Activated naive CD4-positive, alpha-beta T cell treated with anti-CD3 and anti-CD28 coated beads, Interleukin-2, amount 50 U/mL, for 16 hours (primary cell): ENCODE measurements at places on chromosomes 2 and 18.

DNA sequence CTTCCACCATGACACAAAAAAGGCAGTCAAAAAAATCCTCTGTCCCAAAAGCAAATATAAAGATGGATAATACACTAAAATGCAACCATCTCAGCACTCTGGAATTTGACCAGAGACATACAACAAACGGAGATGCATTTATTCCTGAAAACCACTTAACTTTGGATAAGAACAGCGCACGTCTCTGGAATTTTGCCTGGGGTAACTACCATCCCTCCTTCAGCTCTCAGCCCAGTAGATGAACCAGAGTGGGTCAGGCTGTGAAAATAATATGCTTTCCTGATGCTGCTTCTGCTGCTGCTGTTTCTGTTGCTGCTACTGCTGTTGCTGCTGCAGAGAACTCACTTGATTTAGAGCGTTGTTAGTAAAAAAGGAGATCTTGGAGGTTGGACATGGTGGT is 133.8 kb upstream of the ACVR2A start:
- no peak for DNase-seq

GRCh38 chr18:38406607-38407006 is 841.0 kb upstream of the CELF4 start:
- DNase-seq = no peak

DNA sequence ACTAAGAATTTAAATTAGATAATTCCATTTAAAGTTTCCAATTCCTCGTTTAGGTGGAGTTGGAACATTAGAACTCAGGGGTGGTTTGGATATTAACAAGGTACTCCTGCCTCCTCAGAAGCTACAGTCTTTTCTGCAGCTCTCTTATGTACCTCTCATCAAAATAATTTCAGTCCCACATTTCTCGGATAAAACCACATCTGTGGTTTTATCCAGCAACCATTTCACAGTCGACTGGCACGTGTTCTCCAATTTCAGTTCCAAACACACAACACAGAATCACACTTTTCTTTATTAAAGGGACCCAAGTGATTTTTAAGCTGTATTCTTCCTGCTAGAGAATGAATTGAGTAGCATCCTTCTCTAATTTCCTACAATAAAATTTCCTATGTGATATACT is 22.7 kb upstream of the NFU1 start:
- no peak for DNase-seq

- DNase-seq = no peak
These were observed 14.3 kb upstream of the FAHD2A start for GRCh38 chr2:95388091-95388692.

DNA sequence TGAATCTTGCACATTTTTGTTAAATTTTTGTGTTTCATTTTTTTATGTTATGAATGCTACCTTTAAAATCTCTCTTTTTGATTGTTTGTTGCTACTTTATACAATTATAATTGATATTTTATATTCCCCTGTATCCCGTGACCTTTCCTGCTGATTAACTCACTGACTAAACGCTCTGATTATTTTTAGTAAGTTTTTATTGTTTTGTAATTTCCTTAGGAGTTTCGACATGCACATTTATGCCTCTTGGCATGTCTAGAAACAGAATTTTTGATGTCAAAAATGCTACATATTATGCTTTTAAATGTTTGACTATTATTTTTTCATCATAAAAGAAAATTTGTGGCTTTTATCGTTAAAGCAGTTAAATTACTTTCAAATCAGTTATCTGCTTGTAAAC is 1131.6 kb upstream of the TMEFF2 start:
- no peak for DNase-seq

DNA sequence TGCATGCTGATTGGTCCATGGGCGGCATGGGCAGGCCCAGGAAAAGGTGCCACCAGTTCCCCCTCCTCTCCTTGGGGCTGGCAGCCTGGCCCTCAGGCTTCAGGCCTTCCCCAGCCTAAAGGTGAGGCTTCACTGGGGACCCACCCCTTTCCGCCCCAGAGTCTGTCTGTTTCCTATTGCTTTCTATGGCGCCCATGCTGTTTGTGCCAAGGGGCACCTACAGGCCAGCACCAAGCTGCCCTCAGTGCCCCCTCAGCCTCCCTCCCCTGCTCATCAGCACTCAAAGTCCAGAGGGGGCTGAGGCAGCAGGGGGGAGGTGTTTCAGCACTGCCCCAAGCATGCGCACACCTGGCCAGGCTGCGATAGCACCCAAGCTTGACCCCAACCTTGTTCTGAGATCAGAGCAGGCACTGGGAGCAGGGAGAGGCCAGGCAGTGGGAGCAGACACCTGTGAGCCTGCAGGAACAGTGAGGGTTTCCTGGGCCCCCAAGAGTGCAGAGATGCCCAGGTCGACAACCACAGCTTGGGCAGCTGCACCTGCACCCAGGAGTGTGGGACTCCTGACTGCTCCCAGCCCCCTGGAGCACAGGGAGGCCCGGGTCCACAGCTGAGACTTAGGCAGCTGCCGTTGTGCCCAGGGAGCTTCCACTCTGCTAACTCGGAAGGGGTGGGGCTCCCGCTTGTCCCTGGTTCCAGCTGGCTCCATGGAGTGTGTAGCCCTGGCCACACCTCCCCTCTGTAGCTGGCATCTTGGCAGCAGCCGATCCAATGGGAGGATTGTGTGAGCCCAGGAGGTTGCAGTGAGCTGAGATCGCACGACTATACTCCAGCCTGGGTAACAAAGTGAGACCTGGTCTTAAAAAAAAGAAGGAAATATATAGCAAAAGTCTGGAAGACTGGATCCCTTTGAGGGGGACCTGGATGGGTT is 69.1 kb downstream of the NCAPH start:
- DNase-seq = no peak

- DNase-seq = peak; percentile 63
These were observed 524 bp upstream of the SERTAD2 start for GRCh38 chr2:64654063-64654811.

DNA sequence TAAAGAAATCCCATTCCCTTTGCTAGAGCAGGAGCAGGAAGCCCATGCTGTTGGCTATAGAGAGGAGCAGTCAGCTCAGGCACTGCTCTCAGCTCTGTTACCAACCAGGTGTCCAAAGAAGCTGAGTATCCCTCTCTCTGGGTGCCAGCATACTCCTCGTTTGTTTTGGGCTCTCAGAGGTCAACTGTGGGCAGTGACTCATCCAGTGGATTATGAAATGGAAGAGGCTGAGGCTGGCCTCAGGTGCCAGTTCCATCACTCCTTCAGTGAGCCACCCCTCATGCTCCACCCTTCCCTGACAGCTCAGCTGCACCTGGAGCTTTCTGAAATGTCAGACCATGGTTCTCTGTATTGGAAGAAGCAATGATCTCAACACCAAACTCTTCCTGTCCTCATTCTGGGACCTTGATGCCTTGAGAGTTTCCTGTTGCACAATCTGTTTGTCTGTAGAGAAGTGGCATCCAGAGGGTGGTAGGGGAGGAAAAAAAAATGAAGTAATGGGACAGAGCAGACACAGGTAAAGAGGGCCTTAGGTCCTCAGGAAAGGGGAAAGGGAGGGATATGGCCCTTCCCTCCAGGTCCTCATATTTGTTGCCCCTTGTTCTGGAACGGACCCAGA is 31.2 kb upstream of the EN1 start:
- DNase-seq = no peak

- no peak for DNase-seq
These were observed 33.7 kb downstream of the SPAG16 start for GRCh38 chr2:213317929-213318328.

DNA sequence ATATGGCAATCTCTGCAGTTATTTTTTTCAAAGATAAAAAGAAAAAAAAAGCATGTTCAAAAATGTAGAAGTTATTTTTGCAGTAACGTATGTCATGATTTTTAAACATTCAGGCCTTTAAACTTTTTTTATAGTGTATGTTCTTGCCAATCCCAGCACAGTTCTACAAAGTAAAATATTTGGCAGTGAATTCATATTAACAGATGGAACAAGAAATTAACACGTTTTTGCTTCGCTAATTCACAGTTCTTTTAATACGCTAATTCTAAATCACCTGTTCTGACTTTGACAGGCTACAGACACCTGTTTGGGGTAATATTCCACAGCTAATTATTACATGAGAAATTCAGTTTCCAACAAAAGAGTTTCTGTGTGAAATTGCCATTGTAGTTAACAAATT is 183.2 kb downstream of the ARHGAP15 start:
- DNase-seq = no peak

GRCh38 chr2:70511971-70512729 is 41.5 kb downstream of the TGFA start:
- no peak for DNase-seq

- no peak for DNase-seq
These were observed 8.9 kb downstream of the SH2D6 start for GRCh38 chr2:85427300-85427835.

DNA sequence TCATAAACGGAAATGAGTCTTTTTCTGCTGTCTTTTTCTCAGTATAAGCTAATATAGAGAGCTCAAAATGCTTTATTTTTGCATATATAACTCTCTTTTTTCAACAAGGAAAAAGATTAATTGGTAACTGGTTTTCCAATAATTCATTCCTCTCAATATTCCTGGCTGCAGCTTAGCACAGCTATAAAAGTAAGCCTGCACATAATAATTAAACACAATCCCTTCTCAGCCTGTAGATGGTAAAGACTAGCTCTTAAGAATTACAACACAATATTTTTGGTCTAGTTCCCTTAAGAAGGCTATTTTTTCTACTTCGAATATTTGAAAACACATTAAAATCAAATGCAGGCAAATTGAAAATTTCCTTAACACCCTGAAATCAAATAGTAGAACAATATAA is 258.0 kb downstream of the DOK6 start:
- no peak for DNase-seq

- no peak for DNase-seq
These were observed 58.4 kb downstream of the PHLPP1 start for GRCh38 chr18:62773691-62774090.

- DNase-seq = no peak
These were observed 293.7 kb upstream of the HDAC4 start for GRCh38 chr2:239694487-239694886.

DNA sequence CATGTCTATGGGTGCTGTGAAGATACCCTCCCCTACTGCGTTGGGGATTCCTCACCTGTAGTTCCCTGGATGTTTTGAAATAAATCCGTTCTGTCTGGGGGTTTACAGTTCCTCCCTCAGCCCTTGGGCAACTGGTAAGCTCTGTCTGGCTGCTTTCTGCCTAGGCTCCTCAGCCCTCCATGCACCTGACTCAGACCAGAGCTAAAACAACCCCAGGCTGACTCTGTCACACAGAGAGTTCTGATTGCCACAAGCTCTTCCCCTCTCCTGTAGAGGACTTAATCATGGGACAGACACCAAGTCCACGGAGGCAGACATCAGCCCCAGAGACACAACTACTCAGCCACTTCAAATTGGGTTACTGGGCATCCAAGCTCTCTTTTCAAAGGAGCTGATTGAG is 6.3 kb downstream of the VIT start:
- no peak for DNase-seq

DNA sequence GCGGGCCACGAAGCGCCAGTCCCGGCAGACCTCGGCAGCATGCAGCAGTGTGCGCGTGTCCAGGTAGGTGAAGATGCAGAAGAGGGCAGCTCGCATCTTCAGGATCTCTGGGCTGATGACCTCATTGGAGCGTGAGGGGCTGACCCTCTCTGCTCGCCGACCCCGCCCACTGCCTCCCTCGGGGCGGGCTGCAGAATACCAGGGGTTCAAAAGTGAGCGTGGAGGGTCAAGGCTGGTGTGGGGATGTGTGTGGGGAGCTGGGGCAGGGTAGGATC is 20.0 kb downstream of the FBXO41 start:
- DNase-seq = no peak

DNA sequence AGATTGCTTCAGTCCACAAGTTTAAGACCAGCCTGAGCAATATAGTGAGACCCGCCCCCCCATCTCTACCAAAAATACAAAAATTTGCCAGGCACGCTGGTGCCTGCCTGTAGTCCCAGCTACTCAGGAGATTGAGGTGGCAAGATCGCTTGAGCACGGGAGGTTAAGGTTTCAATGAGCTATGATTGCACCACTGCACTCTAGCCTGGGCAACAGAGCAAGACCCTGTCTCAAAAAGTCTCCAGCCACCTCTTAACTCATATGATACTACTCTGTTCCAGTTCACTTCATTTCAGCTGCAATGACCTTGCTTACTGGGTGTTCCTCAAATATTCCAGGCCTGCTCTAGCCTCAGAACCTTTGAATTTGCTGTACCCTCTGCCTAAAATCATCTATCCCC is 11.4 kb downstream of the MEMO1 start:
- DNase-seq = no peak

DNA sequence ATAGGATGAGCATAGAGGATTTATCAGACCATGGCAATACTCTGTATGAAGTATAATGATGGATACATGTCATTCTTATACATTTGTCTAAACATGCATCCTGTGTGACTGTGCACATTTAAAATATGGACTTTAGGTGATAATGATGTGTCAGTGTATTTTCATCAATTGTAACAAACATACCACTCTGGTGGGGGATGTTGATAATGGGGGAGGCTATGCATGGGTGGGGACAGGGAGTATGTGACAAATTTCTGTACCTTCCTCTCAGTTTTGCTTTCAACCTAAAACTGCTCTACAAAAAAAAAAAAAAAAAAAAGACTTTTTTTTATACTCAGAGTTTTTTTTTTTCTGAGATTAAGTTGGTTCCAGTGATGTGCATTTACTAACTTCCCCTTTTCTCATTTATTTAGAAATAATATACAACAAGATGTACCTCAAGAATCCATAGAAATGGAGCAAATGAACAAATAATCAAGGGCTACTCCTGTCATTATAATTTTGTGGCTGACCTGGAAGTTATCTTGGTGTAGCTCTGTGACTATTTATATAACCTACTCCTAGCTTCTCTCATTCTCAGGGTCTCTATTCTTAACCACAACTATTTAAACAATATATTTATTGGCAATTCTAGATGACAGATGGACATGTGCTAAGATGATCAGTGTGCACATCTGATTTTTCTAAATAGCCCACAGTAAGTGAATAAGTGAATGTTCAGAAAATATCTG is 108.9 kb upstream of the ITGA4 start:
- DNase-seq = no peak

GRCh38 chr18:49569724-49570123 is 7.9 kb downstream of the LIPG start:
- no peak for DNase-seq

GRCh38 chr2:120105360-120105759 is 92.5 kb downstream of the EPB41L5 start:
- DNase-seq = no peak

- DNase-seq = no peak
These were observed 14.9 kb upstream of the GALR1 start for GRCh38 chr18:77234504-77235365.

GRCh38 chr2:100192825-100193224 is 50.4 kb upstream of the AFF3 start:
- DNase-seq = no peak

GRCh38 chr2:172293952-172294351 is 133.4 kb upstream of the ITGA6 start:
- DNase-seq = no peak
